Panc1 (cell line): ENCODE measurements at places on chromosomes 12 and 14.

GRCh38 chr14:95065411-95065810 lies 91.9 kb downstream of the DICER1 start:
- DNase-seq: no peak

DNA sequence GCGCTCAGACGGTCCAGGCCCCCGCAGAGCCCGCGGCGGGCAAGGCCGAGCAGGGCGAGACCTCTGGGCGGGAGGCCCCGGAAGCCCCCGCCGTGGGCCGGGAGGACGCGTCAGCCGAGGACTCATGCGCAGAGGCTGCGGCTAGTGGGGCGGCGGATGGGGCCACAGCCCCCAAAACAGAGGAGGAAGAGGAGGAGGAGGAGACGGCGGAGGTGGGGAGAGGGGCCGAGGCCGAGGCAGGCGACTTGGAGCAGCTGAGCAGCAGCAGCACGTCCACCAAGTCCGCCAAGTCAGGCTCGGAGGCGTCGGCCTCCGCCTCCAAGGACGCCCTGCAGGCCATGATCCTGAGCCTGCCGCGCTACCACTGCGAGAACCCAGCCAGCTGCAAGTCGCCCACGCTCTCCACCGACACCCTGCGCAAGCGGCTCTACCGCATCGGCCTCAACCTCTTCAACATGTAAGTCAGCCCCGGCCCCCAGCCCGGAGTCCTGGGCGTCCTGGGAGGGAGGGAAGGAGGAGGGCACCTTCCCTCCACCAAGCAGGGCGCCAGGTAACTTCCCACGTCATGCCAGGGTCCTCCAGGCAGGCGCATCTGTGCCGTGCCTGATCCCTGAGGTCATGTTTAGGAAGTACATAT lies 72.4 kb downstream of the IQSEC3 start:
- no peak for DNase-seq

DNA sequence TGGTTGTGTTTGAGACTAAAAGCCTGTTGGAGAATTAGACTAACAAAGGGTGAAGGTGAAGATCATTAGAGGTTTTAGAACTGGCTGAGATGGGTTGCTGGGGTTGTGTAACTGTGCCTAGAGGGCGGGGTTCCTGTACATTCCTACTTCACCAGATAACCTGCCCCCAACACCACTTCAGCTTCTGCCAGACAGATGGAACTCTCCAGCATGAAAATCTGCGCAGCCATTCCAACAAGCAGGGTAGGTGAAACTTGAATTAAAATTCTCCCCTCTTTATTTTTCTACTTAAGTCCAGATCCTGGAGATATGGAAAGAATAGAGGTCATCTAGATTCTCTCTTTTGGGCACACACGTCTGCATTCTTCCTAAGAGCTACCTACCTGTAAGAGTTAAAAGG lies 6.0 kb downstream of the FOXG1 start:
- no peak for DNase-seq

DNA sequence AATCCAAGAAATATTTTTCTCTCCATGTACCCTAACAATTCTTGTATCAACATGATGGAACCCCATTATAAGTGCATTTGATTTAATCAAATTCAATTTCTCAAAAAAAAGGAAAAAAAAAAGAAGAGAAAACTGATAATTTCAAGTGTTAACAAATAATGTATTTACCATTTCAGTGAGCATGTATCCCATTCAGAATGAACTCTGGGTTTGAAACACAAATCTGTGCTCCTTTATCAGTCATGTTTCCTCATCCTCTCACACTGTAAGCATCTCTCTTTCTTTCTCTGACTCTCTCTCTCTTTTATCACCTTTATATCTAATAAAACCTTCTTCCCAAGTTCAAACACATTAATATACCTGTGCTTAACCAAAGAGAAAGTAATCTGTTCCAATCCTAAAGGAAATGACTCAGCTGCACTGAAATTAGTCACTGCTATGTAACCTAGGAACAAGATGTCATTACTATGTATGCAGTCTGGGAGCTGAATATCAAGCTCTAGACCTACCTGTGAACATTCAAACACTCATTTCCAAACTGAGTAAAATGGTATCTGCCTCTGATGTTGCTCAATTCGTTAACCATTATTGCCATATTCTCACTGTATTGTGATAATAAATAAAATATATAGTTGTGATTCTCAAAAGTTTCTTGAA lies 135.0 kb upstream of the LRIG3 start:
- peak; percentile 85 for DNase-seq

DNA sequence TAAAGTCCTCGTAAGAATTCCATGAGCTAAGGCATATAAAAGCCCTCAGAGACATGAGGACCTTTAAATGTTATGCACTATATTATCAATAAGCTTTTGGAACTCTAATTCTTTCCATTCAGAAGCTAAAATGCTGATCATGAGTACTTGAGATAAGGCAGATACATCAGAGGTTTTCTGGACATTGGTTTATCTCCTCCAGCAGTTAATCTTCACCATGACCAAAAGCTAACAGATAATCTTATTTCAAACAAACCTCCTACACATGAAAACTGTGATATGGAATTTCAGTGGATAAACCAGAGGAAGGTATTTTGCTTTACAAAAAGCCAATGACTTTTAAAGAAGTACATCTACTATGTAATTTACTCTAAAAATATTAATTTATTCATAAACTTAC lies 97.9 kb upstream of the BBS10 start:
- no peak for DNase-seq

- DNase-seq: no peak
Measured at GRCh38 chr12:112183141-112184021, 58.0 kb downstream of the TRAFD1 start.

DNA sequence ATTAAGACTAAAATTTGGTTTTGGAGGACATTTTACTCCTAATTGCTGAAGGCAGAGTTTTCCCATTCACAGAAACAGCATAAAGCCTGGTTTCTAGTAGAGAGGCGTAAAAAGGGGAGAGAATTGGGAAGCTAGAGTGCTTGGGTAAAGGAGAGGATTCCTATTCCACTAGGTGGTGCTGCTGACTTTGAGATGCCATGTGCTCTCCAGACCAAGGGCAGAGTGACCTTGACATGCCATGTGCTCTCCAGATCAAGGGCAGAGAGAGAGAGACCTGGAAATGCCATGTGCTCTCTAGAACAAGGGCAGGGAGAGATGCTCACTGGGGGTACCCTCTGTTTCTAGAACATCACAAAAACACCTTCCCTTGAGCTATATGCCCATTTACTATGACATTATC lies 176.2 kb upstream of the PDZRN4 start:
- no peak for DNase-seq

DNA sequence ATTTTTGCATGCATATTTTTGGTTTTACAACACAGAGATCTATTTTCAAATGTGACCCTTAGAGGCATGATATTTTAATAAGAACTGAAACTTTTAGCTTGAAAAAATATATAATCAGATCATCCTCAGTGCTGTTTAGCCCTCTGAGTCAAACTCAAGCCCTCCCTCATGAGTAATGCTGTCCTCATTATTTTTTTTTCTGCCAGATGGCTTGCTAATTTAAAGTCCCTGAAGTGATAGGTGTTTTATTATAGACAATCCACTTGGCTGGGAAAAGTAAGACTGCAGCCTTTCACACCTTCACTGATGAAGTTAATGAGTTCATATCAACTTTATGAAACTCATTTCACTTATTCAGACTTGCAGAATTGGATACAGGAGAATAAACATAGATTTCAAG lies 227.7 kb downstream of the SLC16A7 start:
- no peak for DNase-seq

DNA sequence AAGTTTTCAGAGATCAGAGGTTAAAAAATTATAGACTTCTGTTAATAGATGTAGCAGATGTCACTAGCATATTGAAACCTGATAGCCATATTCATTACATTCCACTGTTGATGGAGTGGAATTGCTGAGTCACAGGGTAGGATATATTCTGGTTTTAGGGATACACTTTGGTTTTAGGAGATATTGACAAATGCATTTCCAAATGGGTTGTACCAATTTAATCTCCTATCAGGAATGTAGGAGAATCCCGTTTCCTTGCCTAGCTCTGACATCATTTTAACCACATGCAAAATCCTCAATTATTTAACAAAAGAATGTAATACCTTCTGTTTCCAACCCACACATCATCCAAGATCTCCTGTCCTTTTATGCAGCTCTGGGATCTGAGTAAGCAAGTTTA lies 30.7 kb upstream of the ESR2 start:
- DNase-seq: no peak

DNA sequence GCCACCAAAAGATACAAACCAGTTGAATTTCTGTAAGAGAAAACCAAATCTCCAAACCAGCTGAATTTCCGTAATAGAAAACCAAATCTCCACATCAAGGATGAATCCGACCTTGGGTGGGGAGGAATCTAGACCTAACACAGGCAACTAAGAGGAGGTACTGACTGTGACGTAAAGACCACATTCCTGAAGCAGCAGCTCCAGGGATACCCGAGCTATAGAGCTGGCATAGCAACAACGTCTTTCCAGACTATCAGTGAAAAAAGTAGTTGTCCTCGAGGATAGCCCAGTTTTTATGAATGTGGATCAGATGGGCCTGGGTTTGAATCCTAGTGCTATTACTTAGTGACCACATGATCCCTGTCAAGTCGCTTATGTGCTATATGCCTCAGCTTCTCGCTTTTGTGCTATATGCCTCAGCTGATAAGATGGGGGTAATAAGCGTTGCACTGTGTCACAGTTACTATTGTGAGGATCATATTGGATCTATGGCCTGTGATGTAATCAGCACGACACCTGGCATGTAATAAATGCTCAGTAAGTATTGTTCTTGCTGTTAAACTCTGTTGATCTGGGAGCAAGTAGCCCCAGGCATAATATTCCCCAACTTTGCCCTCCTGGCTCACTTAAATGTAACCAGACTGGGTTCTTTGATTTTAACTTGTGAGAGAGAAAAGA lies 113.8 kb downstream of the EGLN3 start:
- DNase-seq: no peak

GRCh38 chr12:88185279-88185678 lies 43.2 kb downstream of the TMTC3 start:
- DNase-seq: no peak

DNA sequence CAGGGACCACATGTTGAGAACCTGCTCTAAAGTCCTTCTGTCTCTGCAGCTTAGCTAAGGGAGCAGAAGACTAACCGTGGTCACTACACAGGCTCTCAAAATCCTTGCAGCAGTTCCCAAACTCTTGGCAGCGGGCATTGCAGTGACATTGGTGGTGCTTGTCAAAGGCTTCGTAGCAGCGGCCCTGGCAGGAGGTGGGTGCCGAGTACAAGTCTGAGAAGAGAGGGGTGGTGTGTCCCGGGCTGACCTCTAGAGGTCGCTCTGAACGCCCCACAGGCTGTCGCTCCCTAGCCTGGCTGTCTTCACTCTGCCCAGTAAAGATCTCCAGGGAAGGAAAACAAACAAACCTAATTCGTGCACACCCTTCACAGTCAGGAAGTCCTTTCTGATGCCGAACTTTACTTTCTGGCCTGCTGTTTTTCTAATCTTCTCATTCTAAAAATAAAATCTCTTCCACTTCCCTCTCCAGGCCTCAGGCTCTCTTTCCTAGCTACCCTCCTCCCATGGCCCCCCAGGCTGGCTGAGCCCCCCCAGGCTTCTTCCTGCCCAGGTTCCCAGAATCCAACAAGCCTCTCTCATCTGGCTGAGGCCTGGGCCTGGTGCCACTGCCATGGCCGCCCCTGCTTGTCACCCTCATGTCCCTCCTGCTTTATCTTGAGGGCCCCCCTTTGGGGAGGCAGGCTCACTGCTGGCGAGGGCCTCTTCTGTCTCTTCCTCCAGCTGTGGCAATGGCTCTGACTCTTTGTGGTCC lies 7.7 kb downstream of the ENDOU start:
- DNase-seq: no peak

DNA sequence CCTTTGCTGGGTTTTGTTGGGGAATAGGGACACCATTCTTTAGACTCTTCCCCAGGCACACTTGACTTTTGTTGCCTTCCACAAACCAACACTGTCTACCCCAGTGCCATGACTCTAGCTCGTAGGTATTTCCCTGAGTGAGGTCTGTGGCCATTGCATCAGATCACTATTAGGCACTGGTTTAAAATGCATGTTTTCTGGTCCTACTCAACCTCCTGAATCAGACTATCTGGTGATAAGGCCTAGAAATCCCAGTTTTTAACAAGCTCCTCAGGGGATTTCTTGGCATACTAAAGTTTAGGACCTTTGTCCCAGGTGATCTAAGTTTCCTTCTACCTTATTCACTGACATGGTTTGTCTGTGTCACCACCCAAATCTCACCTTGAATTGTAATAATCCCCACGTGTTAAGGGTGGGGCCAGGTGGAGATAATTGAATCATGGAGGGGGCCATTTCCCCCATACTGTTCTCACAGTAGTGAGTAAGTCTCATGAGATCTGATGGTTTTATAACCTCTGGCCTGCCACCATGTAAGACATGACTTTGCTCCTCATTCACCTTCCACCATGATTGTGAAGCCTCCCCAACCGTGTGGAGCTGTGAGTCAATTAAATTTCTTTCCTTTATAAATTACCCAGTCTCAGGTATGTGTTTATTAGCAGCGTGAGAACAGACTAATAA lies 87.8 kb upstream of the PSMC1 start:
- DNase-seq: no peak

- no peak for DNase-seq
Measured at GRCh38 chr12:104743202-104743580, 214.9 kb downstream of the SLC41A2 start.

DNA sequence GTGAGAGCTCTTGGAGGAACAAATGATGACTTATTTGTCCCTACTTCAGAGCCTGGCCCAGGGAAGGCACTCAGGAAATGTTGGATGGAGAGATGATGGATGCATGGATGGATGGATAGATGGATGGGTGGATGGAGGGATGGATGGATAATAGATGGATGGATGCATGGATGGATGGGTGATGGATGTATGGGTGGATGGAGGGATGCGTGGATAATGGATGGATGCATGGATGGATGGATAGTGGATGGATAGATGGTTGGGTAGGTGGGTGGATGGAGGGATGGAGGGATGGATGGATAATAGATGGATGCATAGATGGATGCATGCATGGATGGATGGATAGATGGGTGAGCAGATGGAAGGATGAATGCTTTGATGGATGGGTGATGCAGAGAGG lies 23.2 kb downstream of the GPR68 start:
- DNase-seq: no peak

GRCh38 chr14:75506930-75507329 lies 15.3 kb upstream of the BATF start:
- no peak for DNase-seq

GRCh38 chr14:51210594-51210993 lies 29.5 kb upstream of the TMX1 start:
- no peak for DNase-seq

GRCh38 chr12:106022568-106023012 lies 116.2 kb downstream of the NUAK1 start:
- no peak for DNase-seq

- no peak for DNase-seq
Measured at GRCh38 chr14:65032319-65032718, 45.6 kb downstream of the FNTB start.

GRCh38 chr12:52049688-52050087 lies 1.6 kb upstream of the NR4A1 start:
- DNase-seq: no peak

- DNase-seq: no peak
Measured at GRCh38 chr12:15627995-15628945, 160.9 kb downstream of the EPS8 start.

- no peak for DNase-seq
Measured at GRCh38 chr12:76852106-76852505, 26.7 kb downstream of the CSRP2 start.
